ENCODE measurements at places on chromosomes 16 and 17. TPM values are rescaled to one million over a fixed set of nuclear protein-coding genes. Genes with fewer than 3 reads are reported as not detected.

DNA sequence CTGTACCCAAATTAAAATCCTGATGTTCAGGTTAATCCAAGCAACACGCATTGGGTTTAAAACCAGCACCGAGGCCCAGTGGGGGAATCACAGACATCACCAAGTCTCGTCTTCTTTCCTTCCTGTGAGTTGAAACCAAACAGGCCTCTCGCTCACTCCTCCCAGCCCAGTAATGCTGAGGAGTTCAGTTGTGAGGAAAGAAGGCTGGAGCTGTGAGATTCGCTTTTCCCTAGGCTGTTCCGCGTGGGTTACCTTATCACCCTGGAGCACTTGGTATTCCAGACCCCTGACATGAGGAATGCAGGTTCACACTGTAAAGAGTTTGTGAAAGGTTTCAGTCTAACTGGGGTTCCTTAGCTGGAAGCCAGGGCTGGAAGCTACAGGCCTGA is 20.8 kb downstream of the CIBAR2 start:
- no peaks in the 10 kb centered on the region for H3K4me1 ChIP-seq
- peaks cover 19% of the 10 kb centered on the region for H3K27me3 ChIP-seq
- H3K27ac ChIP-seq = no peak overlapping the region
- DNase-seq = no peak

DNA sequence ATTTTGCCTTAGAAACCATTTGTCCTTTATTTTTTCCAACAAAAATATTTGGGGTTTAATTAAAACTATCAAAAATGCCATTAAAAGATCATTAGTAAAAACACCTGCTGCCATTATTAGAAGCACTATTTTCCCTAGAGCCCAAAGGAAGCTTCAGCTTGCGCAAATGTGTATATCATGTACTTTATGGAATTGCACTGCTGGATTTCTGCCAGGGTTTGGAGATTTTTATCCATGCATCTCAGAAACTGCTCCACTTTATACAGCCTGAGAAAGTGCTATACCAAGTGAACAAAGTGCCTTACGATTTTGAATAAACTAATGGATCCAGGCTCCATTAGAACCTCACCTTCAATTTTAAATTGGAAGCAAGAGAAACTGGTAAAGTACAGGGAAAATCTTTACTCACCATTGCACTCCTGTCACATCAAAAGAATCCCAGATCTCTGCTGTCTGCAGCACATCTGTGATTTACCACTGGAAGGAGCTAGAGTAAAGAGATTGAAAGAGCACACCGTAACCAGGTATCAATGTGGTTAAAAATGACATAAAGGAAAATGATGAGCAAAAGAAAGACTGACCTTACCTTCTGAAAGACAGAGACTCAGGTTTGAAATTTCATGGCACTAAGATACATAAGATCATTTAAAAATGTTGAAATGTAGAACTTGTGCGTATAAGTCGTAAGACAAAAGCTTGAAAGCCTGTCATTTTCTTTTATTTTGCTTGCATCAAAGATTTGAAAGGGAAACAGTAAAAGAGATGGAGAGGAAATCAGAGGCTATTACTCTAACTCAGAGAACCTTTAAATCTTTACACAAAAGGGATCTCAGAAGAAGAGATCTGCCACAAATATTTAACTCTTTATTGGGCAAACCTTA is 678.1 kb upstream of the GOT2 start:
- no peaks in the 10 kb centered on the region for H3K36me3 ChIP-seq
- H3K4me3 ChIP-seq = no peak overlapping the region
- H3K4me1 ChIP-seq = no peaks in the 10 kb centered on the region
- H3K27ac ChIP-seq = no peak overlapping the region
- no peaks in the 10 kb centered on the region for H3K27me3 ChIP-seq
- DNase-seq = peak; percentile 30

DNA sequence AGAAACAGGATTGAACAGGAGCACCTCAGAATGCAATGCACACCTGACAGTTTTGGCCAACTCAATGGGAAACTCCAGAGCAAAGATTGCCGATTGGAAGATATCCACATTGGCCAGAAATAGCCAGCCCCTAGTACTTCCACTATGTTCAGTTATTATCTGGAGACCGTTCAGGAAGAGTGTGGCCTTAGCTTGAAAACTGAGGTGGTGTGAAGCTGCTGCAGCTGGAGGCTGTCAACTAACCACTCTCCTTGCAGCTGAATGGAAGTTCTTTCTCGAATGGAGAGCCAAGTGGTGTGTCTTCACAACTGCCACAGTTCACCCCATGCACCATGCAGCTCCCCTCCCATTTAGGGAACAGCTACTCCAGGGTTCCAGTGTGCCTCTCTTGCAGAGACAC is 61.9 kb upstream of the DHX40 start:
- H3K36me3 ChIP-seq = no peaks in the 10 kb centered on the region
- no peak overlapping the region for H3K4me3 ChIP-seq
- H3K4me1 ChIP-seq = peaks cover 3% of the 10 kb centered on the region
- DNase-seq = no peak
- peaks cover 2% of the 10 kb centered on the region for H3K27me3 ChIP-seq
- no peak overlapping the region for H3K27ac ChIP-seq

- no peaks in the 10 kb centered on the region for H3K4me1 ChIP-seq
- H3K36me3 ChIP-seq = no peaks in the 10 kb centered on the region
- H3K27me3 ChIP-seq = peaks cover 42% of the 10 kb centered on the region
- H3K27ac ChIP-seq = no peak overlapping the region
- no peak for DNase-seq
Observed at GRCh38 chr17:83179374-83179773, 100.0 kb downstream of the METRNL start.

DNA sequence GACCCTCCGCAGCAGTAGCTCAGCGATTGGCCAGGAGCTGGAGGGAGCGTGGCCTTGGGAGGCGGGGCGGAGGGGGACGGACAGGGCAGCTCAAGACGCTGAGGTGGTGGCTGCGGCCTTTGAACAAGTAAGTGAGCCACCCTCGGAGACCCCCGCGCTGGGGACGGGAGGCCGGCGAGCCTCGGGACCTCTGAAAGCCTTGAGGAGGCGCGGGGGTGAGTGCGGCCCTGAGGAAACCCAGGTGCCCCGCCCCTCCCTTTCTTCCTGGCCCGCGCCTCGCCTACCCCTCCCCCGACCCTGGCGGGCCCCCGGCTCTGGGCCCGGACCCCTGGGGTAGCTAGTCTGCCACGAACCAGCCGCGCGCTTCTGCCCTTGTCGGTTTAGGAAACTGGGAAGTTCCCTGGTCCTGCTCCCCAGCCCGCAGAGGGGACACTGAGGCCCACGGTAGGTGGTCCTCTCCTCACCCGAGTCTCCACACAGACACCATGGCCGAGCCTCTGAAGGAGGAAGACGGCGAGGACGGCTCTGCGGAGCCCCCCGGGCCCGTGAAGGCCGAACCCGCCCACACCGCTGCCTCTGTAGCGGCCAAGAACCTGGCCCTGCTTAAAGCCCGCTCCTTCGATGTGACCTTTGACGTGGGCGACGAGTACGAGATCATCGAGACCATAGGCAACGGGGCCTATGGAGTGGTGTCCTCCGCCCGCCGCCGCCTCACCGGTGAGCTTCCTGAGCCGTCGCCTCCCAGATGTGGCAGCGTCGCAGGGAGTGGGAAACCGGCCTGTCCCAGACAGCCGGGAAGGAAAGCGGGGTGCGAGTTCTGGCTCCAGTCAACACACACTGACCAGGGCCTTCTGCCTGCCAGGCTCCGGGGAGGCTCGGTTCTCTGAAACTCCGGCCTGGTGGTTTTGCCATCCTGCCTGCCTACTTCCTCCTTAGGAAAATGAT is at the start of gene MAPK7:
MAPK7 (plus strand) TSS at position 83 of the 945 bp plus-strand sequence; CDS start at position 486, 403 bp downstream.
- no peak for DNase-seq
- H3K4me3 ChIP-seq = peak within 1 kb of the TSS; percentile 72
- H3K27me3 ChIP-seq = no peaks in the 10 kb centered on the region

- H3K36me3 ChIP-seq = no peaks in the 10 kb centered on the region
- no peak overlapping the region for H3K4me3 ChIP-seq
- H3K27ac ChIP-seq = no peak overlapping the region
Observed at GRCh38 chr16:22813223-22813947, 577 bp upstream of the HS3ST2 start.

- no peak overlapping the region for H3K27ac ChIP-seq
- H3K27me3 ChIP-seq = peaks cover 44% of the 10 kb centered on the region
- DNase-seq = no peak
- no peaks in the 10 kb centered on the region for H3K36me3 ChIP-seq
Observed at GRCh38 chr17:3750926-3751325, 27.2 kb downstream of the HASPIN start.

DNA sequence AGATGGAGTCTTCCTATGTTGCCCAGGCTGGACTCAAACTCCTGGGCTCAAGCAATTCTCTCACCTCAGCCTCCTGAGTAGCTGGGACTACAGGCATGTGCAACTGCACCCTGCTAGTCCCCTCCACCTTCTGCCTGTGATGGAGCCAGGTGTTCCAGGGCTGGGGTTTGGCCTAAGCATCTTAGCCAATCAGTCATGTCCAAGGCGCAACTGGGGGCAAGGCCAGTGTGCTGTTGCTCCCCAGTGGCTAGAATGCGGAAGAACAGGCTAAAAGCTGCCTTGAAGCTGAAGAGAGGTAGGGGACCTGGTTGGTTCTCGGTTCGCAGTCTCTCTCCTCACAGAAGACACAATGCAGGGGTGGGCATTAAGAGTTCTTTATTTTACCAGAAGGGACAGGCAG is 18.6 kb downstream of the FLOT2 start:
- no peak overlapping the region for H3K27ac ChIP-seq
- H3K4me3 ChIP-seq = no peak overlapping the region
- DNase-seq = peak; percentile 32
- H3K27me3 ChIP-seq = no peaks in the 10 kb centered on the region
- H3K36me3 ChIP-seq = peaks cover 42% of the 10 kb centered on the region

DNA sequence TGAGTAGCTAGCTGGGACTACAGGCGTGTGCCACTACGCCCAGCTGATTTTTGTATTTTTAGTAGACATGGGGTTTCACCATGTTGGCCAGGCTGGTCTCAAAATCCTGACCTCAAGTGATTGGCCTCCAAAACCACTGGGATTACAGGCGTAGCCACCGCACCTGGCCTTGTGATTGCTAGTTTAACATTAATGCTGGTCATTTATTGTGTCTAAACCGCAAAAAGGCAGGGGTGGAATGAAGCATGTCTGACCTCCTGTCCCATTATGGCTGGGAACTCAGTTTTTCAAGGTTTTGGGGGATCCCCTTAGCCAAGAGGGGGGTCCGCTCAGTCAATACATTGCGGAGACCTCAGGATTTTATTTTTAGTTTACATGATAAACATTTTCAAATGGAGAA is 10.7 kb upstream of the CNGB1 start:
- no peaks in the 10 kb centered on the region for H3K36me3 ChIP-seq
- no peak for DNase-seq
- peaks cover 42% of the 10 kb centered on the region for H3K27me3 ChIP-seq
- no peak overlapping the region for H3K4me3 ChIP-seq
- no peak overlapping the region for H3K27ac ChIP-seq

GRCh38 chr16:28140788-28141618 is 70.8 kb downstream of the XPO6 start:
- no peak overlapping the region for H3K4me3 ChIP-seq
- peaks cover 32% of the 10 kb centered on the region for H3K36me3 ChIP-seq
- no peak for DNase-seq
- peak overlapping the region; percentile 5 for H3K27ac ChIP-seq
- H3K27me3 ChIP-seq = no peaks in the 10 kb centered on the region
- H3K4me1 ChIP-seq = peaks cover 4% of the 10 kb centered on the region

The MLX gene
- 37.8 TPM for total RNA-seq

The MYL11 gene
- not detected for total RNA-seq

The RPL23 gene
- total RNA-seq = 2,401 TPM

Data from IMR-90 (cell line).